ENCODE measurements at places on chromosomes 13 and 19. TPM values are rescaled to one million over a fixed set of nuclear protein-coding genes. Genes with fewer than 3 reads are reported as not detected.

CCDC8 gene
- not detected for total RNA-seq

DNA sequence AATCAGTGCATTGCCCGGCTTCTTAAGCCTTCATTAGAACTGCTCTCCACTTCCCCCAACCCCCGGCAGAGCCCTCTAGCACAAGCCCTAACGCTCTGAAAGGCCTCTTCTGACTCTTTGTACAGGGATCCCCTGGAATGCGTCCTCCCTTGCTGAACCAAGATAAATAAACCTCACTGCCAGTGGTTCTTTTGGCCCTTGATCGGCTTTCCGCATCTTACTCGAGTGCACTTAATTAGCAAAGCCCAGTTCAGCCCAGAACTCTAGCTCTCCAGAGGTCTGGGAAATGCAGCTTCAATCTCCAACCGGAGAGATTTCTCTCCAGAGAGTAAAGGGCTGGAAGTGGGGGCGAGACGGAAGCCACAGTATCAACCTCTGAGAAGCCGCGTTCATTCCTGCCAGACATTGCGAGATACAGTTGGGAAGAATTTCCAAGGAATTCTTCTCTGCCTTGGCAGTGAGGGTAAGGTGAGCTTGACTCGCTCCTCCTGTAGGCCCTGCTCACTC lies 8.7 kb upstream of the ZNF444 start:
- no peaks in the 10 kb centered on the region for H3K4me1 ChIP-seq
- no peaks in the 10 kb centered on the region for H3K36me3 ChIP-seq
- no peak for DNase-seq
- H3K27me3 ChIP-seq, result no peaks in the 10 kb centered on the region
- H3K27ac ChIP-seq, result no peak overlapping the region
- H3K4me3 ChIP-seq, result no peak overlapping the region

GRCh38 chr19:17489392-17490030 lies 19.2 kb downstream of the SLC27A1 start:
- H3K4me1 ChIP-seq, result peaks cover 52% of the 10 kb centered on the region
- no peaks in the 10 kb centered on the region for H3K27me3 ChIP-seq
- H3K36me3 ChIP-seq, result peaks cover 7% of the 10 kb centered on the region
- peak overlapping the region; percentile 92 for H3K27ac ChIP-seq
- peak overlapping the region; percentile 34 for H3K4me3 ChIP-seq

DNA sequence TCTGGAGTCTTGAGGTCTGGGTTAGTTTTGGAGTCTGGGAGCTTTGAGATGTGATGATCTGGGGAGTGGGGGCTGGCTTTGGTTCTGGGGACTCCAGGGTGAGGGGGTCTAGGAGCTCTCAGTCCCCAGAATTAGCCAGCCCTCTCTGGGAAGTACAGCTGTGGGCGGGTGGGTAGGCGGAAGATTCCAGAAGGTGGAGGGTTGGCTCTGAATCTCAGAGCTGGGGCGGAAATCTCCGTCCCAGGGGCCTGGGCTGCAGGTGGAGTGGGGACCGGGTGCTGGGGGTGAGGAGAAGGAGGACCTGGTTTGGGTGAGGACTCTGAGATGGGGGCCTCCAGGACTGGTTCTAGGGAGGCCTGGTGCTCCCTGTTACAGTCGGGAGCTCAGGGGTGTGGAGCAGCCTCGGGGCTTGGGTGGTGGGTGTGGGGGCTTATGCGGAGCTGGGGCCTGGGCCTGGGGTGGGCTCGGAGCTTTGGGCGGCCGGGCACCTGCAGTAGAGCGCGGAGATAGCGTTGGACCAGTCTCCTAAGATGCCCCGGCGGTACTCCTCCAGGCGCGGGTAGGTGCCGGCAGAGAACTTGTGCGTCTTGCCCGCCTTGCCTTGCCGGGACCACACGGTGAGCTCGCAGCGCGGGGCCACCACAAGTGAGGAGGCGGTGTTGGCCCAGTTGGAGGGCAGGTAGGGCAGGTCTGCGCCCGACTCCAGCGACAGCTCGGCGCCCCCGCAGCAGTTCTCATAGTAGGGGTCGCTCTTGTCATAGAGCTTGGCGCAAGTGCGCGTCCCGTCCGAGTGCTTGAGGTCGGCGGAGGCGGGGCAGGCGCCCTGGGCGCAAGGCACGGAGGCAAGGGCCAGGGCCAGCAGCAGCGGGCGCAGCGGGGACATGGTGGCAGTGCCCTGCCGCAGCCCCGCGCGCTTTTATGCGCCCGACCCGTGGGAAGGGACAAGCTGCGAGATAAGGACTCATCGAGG lies at the start of gene SYCN:
SYCN (minus strand) TSS at position 892 of the 970 bp plus-strand sequence; CDS start at position 883, 9 bp downstream.
- no peaks in the 10 kb centered on the region for H3K36me3 ChIP-seq
- H3K27me3 ChIP-seq, result peaks cover 50% of the 10 kb centered on the region
- DNase-seq, result no peak
- H3K27ac ChIP-seq, result no peak within 1 kb of the TSS
- no peaks in the 10 kb centered on the region for H3K4me1 ChIP-seq

DNA sequence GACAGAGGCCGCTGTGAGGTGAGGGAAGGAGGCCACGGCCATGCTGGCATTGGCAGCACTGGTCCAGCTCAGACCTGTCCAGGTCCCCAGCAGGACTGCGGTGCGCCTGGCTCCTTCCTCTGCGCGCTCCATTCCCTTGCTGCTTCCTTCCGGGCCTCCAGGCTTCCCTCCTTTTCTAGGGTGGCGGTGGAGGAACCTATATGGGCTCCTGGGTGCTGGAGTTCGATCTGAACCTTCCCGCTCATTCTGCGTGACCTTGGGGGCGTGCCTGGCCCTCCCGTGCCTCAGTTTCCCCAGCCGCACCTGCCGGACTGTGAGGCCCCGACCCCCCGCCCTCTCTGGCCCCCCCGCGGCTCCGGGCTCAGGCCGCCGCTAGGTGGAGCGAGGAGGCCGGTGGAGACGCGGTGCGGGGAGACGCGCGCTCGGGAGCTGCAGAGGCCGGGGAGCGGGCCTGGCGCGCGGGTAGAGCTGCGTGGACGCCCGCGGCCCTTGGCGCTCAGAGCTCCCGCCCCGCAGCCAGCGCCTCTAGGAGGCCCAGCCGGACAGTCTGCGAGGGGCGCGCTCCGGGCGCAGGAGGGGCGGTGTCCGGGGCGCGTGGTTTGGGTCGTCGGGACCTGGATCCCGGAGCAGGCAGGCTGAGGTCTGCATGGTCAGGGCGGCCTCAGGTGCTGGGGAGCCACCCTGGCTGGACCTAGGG lies 29.9 kb downstream of the EFNA2 start:
- H3K27me3 ChIP-seq, result peaks cover 19% of the 10 kb centered on the region
- H3K27ac ChIP-seq, result no peak overlapping the region
- no peaks in the 10 kb centered on the region for H3K4me1 ChIP-seq
- peak; percentile 47 for DNase-seq
- no peak overlapping the region for H3K4me3 ChIP-seq
